ENCODE measurements at places on chromosomes 5 and 9.

DNA sequence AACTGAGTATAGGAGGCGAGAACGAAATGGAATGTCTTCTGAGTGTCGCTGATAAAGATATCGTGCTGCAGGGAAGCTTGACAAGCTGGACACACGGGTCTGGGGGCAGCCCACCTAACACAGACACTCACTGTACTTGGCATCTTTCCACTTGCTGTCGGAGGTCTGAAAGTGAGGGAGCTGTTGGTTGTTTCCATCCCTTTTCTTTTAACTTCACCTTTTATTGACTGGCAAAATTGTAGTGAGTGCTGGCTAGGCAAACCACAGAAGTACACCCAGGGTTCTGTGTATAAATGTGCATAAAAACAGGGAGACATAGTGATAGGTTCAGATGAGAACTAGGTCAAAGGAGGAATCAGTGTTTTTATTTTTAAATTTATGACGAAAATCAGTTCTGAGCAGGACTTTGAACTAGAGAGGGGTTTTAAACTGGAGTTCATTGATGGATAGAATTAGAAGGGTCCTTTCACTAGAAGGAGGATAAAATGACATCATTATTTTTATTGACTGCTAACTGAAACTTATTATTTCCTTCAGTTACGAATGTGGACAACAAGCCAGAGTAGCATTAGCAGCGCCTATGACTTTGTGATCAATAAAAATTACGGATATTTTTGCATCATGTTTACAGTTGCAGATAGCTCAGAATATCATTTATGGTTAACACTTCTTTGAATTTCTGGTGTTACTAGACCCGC lies 817 bp downstream of the GAPVD1 start:
- DNase-seq = no peak

- no peak for DNase-seq
These were observed 201.6 kb downstream of the LRRC70 start for GRCh38 chr5:62780230-62780629.

GRCh38 chr9:113851873-113852272 lies 24.2 kb upstream of the ZNF618 start:
- no peak for DNase-seq

GRCh38 chr9:101268426-101268825 lies 116.4 kb downstream of the BAAT start:
- no peak for DNase-seq

DNA sequence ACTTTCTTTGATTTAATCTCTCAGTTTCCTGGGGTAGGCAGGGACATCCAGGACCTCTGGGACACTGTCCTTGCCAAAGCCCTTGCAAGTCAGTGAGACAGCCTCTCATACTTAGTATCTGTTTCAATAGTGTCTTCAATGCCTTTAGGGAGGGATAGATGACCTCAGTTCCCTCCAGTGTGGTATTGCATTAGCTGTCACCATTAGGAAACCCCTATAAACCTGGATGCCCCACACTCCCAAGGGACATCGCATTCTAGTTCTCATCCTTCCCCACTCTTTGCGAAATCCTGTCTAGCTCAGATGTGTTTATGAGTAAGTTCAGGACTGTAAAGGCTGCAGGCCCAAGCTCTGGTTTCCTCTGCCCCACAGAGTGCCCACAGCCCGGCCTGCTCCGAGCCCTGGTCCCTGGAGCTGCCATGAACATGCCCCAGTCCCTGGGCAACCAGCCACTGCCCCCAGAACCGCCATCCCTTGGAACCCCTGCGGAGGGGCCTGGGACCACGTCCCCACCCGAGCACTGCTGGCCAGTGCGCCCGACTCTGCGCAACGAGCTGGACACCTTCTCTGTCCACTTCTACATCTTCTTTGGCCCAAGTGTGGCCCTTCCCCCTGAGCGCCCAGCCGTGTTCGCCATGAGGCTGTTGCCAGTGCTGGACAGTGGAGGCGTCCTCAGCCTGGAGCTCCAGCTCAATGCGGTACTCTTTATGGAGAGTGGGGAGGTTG lies 13.2 kb downstream of the TMEM8B start:
- DNase-seq = no peak

DNA sequence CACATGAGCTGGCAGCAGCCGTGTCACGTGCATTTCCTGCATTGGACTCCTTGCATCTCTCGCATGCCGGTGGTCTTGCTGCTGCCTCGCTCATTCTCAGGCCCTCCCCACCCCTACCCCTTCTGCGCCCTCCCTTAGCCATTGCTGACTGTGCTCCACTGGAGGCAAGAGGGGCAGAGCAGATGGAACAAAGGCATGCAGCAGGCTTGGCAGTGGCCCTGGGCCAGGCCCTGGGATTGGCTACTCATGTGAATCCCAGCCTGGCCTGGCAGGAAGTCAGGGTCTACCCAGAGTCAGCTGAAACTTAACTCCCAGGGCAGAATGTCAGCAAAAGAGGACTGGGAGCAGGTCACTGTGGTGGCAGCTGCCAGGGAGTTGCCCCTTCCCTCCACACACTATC lies 62.3 kb downstream of the TSTD2 start:
- DNase-seq = no peak

DNA sequence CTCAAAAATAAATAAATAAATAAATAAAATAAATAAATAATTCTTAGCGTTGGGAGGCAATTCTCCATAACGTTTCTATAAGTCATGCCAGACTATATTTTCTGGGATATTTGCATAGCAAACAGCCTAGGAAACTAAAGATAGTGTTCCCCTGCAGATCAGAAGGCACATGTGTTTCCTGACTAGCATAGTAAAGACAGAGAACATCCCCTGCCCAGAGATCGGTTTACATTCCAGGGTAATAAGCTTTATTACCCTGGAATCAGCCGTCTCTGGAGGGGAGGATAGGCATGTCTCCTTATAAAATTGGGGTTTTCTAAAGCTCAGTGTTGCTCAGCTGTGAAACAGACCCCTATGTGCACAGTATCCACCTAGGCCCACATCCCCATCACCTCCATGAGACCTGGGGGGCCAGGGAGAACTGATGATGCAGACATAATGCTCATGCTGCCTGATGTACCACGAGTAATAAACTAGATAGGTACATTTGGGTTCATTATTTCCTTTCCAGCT lies 36.9 kb upstream of the IFNK start:
- no peak for DNase-seq

DNA sequence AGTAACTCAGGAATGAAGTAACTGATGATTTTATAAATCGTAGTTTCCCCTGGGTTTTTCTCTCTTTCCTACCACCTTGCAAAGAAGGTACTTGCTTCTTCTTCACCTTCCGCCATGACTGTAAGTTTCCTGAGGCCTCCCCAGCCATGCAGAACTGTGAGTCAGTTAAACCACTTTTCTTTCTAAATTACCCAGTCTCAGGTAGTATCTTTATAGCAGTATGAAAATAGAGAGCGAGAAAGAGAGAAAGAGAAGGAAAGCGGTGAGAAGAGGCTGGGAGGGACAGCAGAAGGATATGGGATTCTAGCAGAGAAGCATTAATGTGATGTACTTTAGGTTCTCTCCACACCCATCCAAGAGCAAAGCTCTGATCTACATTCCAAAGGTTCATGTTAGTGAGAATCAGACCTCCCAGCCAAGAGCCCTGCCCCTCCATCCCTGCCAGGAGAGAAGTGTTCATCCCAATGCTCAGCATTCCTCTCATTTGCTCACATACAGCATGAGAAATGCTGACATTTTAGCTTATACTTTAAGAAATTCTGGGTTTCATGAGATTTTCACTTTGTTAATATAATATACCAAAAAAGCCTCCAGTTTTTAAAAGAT lies 185.0 kb upstream of the PTGER4 start:
- DNase-seq = no peak

DNA sequence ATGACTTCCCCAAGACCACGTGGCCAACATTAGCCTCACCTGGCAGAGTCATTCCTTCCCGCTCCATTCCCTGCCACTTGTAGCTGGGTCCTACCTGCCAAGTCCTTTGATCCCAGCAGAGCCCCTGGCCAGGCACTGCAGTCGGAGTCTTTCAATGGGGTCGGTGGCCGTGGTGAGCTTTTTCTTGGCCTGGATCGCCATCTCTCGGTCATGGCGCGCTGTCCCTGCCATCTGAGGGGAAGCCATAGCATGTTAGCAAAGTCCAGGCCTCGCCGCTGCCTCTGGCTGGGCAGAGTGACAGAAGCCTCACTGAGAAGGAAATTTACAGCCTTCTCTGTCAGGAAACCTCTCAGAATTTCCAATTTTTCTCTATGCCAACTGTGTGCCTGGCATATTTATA lies 17.5 kb downstream of the CAPSL start:
- DNase-seq = no peak

GRCh38 chr5:173880306-173880985 lies 7.7 kb upstream of the CPEB4 start:
- no peak for DNase-seq

DNA sequence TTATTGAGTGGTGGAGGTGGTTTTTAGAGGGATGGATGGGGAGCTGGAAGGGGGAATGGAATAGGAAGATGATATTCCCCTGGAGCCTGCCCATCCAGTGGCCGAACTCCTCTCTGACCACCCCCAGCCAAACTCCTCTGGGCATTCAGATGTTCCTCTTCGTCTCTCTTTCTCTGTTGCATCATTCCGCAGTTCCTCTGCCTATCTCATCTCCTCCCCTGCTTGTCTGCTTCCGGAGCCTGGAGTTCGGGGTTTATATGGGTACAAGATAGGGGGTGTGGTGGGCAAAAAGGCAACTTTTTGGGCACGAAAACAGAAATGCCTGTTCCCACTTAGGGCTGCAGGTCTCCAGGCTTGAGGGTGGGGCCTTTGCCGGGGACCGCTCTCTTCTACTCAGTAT lies 12.2 kb upstream of the CDK5RAP2 start:
- DNase-seq = no peak

GRCh38 chr9:114897196-114897595 lies 33.2 kb downstream of the TNFSF8 start:
- no peak for DNase-seq

DNA sequence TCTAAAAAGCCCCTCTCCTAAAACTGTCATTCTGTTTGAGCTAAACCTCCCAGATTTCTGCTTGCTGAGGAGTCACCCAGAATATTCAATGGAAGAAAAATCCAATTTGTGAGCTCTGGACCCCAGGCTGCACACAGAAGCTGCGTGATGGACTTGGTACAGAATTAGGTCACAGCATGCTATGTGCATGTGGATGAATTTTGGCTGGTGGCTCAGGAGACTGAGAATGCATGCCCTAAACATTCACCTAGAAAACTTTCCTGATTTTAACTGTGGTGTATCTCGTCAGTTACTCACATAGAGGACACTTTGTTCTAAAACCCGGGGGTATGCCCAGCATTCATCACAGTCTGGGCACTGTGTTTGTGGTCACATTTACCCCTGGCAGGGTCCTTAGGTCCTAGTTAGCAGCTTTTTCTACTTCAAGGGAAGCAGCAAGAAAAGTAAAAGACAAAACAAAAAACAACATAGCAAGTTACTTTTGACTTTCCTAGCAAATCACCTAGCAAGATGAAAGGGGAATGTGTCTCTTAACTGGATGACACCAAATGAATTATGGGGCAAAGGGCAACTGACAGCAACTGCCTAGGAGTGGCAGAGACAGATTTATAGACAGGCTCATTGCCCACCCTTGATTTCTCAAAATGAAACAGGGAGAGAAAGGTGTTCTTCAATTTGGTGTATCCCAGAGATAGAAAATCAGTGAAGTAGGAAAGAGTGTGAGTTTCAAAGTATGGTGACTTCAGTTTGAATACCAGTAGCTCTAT lies 8.3 kb upstream of the SHROOM1 start:
- DNase-seq = no peak

DNA sequence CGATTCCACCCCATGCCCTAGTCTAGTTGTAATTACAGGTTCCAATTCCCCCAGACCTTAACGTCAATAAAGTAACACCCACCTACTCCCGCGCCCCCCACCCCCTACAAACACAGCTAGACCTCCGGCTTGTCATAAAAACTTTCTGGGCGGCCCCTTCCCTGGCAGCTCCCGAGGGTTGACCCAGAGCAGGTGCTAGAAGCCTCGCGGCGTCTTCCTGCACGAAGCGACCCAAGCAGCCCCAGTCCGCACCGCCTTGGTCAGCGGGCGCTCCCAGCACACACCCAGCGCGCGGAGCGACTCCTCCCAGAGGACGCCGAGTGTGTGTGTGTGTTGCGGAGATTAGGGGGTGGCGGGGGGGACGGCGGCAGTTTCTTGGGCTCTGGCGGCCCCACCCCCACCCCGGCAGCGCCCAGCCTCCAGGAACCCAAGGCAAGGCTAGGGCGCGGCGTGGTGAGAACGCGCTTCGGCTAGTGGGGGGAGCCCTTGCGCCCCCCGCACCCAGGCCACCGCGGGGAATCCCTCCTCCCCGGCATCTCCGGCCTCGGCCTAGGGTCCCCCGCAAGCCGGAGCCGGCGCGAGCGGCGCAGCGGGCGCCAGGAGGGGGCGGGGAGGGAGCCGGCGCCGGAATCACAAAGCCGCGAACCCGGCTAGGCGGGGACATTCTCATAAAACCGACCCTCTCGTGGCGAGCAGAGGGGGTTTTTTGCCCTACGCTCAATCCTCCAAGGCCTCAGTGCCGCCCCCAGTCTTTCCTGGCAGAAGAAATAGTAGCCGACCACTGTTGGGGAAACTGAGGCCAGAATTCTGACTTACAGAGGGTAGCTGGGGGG lies 2.2 kb downstream of the PCDH1 start:
- DNase-seq = no peak

DNA sequence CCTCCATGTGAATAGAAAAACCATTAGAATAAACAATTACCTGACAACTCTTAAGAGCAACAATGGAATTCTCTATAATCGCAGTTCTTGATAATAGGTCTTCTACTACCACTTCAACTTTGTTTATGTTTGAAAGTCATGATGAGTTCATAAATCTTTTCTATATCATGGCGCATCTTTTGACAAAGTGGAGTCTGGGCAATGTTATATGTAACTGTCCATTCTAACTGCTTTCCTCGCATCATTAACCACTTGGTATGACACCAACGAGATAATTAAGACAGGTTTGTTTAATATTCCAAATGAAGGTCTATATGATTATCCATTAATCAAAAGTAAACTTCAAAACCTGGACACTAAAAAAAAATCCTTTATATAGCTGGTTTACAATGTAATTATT lies 272.0 kb downstream of the DENND1A start:
- no peak for DNase-seq

GRCh38 chr5:30752015-30752414 lies 441.5 kb upstream of the CDH6 start:
- no peak for DNase-seq

DNA sequence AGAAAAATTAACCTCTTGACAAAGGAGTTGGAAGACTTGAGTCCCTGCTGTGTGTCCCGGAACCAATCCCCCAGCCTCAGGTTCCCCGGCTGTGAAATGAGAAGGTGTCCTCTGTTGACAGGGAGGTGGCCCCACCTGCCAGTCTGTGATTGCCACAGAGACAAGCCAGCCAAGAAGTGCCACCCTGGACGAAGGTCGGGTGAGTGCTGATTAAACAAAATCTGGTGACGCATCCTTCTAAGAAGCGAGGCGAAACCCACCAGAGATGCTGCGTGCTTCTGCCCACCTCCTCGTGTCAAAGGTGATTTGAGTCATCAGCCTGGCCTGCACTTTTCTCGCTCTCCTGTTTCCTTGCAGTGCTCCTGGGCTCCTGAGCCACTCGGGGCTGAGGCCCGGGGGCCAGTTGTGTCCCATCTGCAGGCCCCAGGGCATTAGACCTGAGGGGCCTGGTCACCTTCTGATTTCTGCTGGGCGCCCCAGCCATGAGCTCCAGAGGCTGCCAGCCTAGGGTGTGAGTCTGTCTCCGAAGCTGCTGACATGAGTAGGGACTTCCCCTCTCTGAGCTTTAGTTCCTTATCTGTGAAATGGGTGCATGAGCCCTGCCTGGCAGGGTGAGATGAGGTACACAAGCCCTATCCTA lies 28.7 kb downstream of the NEK6 start:
- peak; percentile 12 for DNase-seq

- no peak for DNase-seq
These were observed 31.2 kb upstream of the LECT2 start for GRCh38 chr5:135985951-135986350.

GRCh38 chr5:54959673-54960418 lies 25.5 kb downstream of the ESM1 start:
- no peak for DNase-seq
